ENCODE measurements at places on chromosomes 6 and 20. TPM values are rescaled to one million over a fixed set of nuclear protein-coding genes. Genes with fewer than 3 reads are reported as not detected.

DNA sequence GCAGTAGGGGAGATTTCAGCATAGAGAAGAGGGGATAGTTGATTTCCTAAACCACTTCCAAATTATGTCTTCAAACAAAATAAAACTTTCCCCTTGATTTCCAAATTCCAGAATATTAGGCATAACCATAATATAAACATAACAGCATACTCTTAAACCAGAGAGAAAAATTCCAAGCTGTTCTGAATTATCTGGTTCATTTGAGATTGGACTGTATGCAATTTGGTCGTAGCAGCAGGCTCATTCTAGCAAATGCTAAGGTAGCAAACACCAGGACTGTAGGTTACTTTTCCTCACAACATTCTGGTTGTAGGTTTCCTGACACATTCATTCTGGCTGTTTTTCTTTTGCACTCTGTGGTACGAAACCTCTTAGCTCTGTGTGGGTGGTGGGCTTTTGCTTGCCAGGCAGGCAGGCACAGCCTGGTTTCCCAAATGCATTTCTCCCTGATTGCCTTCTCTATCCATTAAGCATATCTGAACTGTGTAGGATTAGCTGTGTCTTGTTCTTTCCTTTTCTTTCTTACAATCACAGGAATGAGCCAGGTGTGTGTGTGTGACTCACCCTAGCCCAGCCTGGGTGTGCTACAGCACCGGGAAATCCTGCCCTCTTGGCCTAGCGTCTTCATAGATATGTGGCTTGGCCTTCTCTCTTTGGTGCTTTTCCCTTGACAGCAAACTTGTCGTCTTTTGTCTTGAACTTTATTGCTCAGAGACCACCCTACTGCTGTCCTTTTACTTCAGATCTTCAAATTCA, 77.1 kb downstream of the JARID2 start:
- H3K27me3 ChIP-seq: no peaks in the 10 kb centered on the region
- H3K4me3 ChIP-seq: no peak overlapping the region
- DNase-seq: no peak

DNA sequence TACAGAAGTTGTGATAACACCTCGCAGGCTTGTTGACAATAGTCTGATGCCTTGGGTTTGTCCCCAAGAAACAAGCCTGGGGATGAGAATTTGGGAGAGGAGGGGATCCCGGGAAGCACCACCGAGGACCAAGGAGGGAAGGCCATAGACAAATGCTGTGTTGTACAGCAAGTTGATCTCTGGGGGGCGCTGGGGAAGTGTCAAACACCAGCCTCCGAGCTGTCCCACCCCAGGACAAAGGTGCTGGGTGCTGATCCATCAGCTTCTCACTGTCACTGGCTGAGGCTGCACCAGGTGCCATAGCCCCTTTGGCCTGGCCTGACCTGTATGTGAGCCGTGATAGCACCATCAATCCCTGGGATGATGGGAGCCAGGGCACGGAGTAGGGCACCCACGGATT, 64.0 kb downstream of the SYNDIG1 start:
- H3K4me3 ChIP-seq: no peak overlapping the region
- no peaks in the 10 kb centered on the region for H3K36me3 ChIP-seq
- H3K27me3 ChIP-seq: no peaks in the 10 kb centered on the region
- DNase-seq: no peak
- no peak overlapping the region for H3K27ac ChIP-seq

GRCh38 chr20:44056010-44056698, 130.8 kb downstream of the JPH2 start:
- H3K36me3 ChIP-seq: no peaks in the 10 kb centered on the region
- no peaks in the 10 kb centered on the region for H3K27me3 ChIP-seq

PROKR2 gene
- not detected for total RNA-seq

TSPO2 gene
- total RNA-seq: 0.44 TPM

Data from adrenal gland (tissue), 19 donors.